ENCODE measurements at places on chromosomes 7 and 10.

DNA sequence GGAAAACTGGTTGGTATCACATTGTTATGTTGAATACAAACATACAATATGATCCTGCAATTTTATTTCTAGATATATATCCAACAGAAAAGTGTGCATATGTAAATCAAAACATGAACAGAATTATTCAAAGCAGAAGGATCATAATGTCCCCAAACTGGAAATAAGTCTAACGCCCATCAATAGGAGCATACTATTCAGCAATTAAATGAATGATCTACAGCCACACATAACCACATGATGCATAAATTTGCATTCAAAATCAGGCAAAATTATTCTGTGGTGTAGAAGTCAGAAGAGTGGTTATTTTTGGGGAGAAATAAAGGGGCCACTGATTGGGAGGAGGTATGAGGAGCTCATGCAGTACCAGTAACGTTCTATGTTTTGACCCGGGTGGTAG, 28.6 kb downstream of the NPY start:
- DNase-seq = no peak

DNA sequence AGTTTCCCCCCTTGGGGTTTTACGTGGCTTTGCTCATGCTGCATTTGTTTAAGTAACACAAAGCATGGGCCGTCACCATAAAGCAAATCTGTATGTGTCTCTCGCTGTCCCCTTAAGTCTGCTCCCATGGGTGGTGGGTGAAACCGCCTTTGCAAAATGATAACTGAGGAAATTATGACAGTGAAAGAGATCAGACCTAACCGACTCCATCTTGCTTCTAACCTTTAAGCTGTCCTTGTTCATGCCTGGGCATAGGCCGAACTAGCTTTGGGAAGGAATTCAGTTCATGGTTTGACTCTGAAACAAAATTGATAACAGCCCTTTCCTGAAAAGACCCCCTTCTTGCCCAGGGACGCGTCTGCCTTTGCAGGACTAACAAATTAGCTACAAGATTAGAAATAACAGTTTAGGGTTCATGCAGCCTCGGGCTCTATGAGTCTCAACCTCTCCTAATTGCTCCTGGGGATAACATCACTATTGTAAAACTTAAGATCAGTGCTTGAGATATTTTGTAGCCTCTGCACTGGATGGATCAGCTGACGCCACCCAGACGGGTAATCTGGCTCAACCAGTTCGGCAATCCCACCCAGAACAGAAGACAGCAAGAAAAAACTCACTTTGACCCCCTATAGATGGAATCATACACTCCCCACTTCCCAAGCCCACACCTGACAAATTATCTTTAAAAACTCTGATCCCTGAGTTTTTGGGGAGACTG, 623.7 kb downstream of the TYW1 start:
- no peak for DNase-seq

DNA sequence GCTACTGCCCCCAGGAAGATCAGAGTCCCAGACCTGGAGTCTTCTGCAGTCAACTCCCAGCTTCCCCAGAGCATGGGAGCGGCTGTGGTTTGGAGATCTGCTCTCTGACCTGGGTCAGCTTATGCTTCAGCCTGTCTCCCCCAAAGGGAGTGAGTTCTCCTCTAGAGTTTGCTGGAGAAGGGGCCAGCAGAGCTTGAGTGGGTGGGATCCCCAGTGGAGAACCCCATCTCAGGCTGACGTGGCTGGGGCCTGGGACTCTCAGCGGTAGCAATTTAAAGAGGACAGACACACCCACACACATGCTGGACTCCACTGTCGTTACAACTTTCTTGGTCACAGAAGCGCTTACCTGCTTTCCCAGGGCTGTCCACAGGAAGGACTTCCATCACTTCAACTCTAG, 6.3 kb downstream of the UNC5B start:
- no peak for DNase-seq

DNA sequence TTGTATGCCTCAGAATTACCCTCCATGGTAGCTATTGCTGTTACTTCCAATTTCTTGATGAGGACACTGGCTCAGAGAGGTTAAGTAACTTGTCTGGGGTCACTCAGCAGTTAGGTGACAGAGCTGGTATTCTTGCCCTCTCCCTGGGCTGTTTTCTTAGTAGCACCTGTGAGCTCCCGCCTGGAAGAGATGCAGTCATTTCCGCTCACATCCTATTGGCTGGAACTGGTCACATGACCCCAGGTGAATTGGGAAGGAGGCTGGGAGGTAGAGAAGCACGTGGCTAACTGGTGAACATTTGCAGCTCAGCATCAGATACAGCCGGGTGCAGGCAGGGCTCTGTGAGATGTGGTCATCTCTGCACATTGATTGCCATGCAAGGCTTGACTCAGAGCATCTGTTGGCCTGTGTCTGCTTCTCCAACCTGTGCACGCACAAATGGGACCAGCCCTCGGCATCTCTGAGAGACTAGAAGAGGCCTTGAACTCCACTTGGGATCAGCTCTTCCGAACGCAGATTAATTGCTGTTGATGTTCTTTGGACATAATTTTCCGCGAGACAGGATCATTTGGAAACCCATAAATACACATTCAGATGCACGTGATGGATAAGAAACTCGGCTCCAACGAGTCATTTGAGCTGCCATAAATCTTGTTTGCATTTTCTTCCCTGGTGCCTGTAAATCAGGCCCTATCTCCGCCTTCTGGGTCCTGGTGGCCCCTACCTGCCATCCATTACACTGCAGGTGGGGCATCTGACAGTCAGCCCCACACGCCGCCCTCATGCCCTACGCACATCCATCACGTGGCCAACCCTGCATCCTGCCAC, 42.8 kb downstream of the MYL10 start:
- DNase-seq = no peak

- DNase-seq = no peak
Measured at GRCh38 chr7:99365318-99366141, 9.0 kb upstream of the ARPC1B start.

- no peak for DNase-seq
Measured at GRCh38 chr10:6173203-6173602, 29.5 kb upstream of the PFKFB3 start.

DNA sequence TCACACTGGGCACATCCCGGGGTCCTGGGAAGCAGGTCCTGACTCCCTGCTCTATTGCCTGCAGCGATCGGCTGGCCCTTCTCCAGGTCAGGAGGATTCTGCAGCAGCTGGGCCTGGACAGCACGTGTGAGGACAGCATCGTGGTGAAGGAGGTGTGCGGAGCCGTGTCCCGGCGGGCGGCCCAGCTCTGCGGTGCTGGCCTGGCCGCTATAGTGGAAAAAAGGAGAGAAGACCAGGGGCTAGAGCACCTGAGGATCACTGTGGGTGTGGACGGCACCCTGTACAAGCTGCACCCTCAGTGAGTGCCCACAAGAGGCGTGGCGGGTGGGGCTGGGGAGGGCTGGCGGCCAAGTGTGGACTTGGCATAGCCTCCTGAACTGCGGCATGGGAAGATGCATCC, 12.8 kb upstream of the HK1 start:
- no peak for DNase-seq

DNA sequence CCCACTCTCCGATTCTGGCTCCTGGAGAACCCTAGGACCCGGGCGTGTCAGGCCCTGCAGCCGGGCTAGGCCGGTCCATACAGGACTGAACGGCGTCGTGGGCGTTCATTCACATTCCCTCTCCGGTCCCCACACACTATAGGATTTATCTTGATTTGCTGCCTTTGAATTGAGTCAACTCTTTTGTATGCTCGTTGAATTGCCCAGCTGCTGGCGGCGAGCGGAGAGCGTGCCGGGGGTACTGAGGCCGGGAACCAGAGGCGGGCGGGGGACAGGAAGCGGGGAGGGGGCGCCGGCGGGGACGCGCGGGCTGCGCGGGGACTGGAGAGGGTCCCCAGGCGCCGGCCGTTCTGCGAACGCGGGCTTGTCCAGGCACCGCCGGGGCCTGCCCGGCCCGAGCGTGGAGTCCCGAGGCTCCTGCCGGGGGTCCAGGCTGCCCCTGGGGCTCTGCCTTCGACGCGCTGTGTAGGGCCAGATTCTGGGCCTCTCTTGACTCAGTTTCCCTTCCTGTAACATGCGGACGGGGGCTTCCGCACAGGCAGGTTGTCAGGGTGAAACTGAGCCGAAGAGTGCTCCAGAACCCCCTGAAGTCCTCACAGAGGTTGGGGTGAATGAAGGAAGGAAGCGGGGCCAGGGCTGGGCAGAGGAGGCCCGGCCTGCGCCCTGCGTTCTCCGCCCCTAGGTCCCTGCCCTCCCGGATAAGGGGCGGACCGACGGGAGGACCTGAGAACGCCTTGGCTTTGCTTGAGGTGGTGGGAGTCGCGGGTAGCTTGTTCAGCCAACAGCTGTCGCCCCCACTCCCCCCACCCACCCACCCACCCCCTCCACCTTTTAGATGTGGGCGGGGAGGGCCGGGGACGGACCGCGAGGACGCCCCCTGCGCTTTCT, 769 bp upstream of the ELFN1 start:
- DNase-seq = no peak

GRCh38 chr7:64907641-64908326, 4.7 kb downstream of the ZNF273 start:
- DNase-seq = no peak

DNA sequence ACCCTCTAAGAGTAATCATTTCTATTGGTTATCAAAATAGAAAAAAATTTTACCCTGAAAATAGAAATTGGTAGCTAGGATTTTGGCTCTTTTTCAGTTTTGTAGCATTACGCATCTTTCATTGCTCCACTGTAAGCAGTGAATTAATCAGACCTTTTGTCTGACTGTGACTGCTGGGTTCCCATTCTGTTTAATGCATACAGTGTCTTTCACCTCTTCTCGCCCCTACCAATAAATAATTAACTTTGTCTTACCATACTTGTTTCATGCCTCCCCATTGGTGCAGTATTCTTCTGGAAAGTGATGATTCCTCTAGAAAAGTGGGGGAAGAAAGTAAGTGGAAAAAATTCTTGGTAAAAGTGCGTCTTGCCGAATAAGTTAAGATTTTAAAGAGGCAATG, 73.2 kb downstream of the AP3M1 start:
- DNase-seq = no peak

GRCh38 chr7:107471292-107472070, 1.6 kb downstream of the GPR22 start:
- DNase-seq = no peak

DNA sequence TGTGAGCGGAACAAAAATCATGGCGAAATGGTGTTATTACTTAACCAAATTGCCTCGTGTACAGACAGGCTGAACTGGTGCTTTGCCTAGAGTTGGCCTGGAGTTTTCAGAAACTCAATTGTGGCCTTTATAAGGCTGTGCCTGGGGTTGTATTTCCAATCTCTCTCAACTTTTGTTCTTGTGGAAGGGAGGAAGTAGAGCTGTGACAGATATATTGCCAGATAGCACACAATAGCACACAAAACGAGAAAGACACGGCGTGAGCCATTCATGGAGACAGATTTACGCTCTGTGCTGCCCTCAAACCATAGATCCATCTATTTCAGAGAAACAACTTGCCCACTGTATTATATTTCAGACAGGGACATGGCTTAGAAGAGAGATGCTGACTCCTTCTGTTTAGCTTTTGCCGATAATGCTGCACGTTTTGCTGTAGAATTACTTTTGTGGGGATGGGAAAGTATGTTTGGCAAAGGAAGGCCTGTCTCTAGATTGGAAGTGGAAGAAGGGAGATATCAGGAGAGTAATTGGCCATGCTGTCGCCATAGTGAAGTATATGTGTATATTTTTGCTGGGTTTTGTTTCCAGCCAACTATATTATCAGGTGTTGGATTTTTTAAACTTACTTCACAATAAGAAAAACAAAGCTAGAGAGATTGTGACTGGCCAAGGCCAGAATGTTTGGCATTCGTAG, 80.4 kb downstream of the AUTS2 start:
- no peak for DNase-seq

DNA sequence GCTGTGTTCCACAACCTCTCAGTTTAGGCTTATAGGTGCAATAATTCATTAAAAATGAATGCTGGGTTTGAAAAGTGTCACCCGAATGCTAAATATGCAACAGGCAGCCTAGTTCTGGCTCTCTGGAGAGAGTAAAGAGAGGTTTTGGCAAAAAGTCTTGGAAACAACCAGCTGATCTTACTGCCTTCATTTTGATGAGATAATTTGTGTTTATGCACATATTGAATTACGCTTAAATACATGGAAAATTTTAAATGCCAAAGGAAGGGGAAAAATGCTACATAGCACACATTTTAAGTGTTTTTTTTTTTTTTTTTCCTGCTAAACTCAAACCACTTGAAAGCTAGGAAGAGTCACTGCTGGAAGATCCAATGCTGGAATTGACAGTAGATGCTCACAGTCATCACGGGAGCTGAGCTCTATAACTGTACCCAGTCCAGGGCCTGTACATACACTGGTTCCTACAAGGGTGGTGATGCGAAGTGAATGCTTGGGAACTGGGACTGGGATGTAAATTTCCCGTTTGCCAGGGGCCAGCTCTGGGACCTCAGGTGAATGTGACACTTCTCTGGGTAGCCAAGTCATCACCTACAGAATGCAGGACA, 151.5 kb downstream of the PFKFB3 start:
- no peak for DNase-seq

Measured in AG04449 (cell line).